ENCODE measurements at places on chromosomes 7 and 10. TPM values are rescaled to one million over a fixed set of nuclear protein-coding genes. Genes with fewer than 3 reads are reported as not detected.

DNA sequence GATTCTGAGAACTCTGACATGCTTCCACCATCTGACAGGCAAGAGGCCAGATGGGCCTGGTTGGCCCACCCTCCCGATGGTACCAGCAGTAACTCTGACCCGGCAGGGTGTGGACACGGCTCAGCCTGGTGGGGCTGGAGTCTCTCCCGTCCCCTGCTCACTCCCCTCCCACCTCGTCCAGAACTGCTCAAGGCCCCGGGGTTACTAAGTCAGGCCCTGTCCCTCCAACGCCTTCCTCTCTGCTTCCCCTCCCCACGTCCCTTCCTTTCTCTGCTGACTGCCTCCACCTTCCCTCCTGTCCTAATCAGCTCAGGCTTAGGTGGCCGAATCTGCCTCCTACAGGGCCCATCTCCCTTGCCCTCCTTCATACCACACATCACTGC lies 12.5 kb downstream of the CALML5 start:
- H3K27ac ChIP-seq, result no peak overlapping the region
- no peaks in the 10 kb centered on the region for H3K36me3 ChIP-seq
- DNase-seq, result no peak
- no peaks in the 10 kb centered on the region for H3K27me3 ChIP-seq

Gene COL28A1
- 0.22 TPM for total RNA-seq

- no peaks in the 10 kb centered on the region for H3K4me1 ChIP-seq
- H3K4me3 ChIP-seq, result no peak overlapping the region
- no peak for DNase-seq
- peaks cover 45% of the 10 kb centered on the region for H3K27me3 ChIP-seq
Measured at GRCh38 chr10:100811261-100811660, 65.9 kb downstream of the PAX2 start.

- no peak overlapping the region for H3K27ac ChIP-seq
- H3K36me3 ChIP-seq, result no peaks in the 10 kb centered on the region
- H3K4me3 ChIP-seq, result no peak overlapping the region
- DNase-seq, result no peak
Measured at GRCh38 chr7:152601305-152601798, 74.6 kb downstream of the XRCC2 start.

Data from CD4-positive, alpha-beta T cell (primary cell).